Suprapubic skin (tissue), 4 donors: ENCODE measurements at places on chromosomes 4 and X. TPM values are rescaled to one million over a fixed set of nuclear protein-coding genes. Genes with fewer than 3 reads are reported as not detected.

GRCh38 chr4:114034189-114034588, 54.7 kb upstream of the ARSJ start:
- no peak overlapping the region for H3K27ac ChIP-seq
- DNase-seq: no peak
- no peak overlapping the region for H3K4me3 ChIP-seq
- H3K4me1 ChIP-seq: no peaks in the 10 kb centered on the region
- no peaks in the 10 kb centered on the region for H3K27me3 ChIP-seq
- no peaks in the 10 kb centered on the region for H3K36me3 ChIP-seq

Gene PLS3
- total RNA-seq: 145 TPM

- H3K27me3 ChIP-seq: no peaks in the 10 kb centered on the region
- H3K4me1 ChIP-seq: no peaks in the 10 kb centered on the region
- H3K4me3 ChIP-seq: no peak overlapping the region
- no peak overlapping the region for H3K27ac ChIP-seq
Measured at GRCh38 chr4:181952478-181952877, 290.7 kb upstream of the TENM3 start.

Gene TKTL2
- not detected for total RNA-seq
